8988T (cell line): ENCODE measurements at places on chromosomes 12 and 14.

DNA sequence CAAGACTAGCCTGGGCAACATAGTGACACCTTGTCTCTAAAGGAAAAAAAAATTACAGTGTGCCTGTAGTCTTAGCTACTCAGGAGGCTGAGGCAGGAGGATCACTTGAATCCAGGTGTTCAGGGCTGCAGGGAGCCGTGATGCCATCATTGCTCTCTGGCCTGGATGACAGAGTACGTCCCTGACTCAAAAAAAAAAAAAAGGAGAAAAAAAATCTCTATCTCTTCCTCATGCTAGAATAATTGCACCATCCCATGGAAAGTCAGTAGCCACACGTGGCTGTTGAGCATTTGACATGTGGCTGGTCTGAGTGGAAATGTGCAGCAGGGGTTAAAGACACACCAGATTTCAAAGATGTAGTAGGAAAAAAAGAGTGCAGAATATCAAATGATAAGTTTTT, 3.8 kb downstream of the RILPL1 start:
- no peak for DNase-seq

DNA sequence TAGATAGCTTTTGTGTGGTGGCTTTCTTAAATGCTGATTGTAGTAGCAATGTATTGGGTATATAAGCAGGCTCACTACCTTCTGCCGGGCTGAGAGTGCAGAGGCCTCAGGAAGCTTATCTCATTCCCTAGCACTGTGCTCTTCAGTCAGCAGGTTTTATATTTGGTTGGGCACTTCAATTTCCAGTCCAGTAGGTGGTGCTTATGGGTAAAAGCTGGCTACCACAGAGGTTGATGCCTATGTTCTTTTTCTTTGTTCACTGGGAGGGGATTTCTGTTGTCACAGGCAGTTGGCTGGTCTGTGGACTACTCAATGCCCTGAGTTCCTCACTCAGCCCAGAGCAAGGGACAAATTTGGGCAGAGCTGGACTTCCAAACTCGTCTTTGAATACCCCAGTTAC, 43.0 kb upstream of the GLIPR1 start:
- no peak for DNase-seq

GRCh38 chr12:106714926-106715325, 59.6 kb upstream of the RIC8B start:
- no peak for DNase-seq

DNA sequence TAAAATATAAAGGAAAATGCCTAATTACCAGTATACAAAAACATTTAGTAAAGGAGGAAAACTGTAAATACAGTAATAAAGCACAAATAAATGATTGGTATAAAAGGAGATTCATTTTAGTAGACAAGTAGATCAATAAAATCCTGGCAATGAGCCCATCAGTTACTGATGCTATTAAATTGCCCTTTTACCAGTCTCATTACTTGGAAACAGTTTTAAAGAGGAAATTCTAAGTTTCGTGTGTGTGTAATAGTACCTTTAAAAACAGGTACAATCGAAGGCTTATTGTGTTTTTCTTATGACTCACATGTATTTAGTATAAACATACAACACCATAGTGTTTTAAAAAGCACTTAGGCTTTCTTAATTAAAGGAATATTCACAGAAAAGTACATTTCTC, 46.4 kb upstream of the SYT10 start:
- DNase-seq: no peak

GRCh38 chr12:2963154-2963759, 4.1 kb downstream of the TEAD4 start:
- DNase-seq: no peak

DNA sequence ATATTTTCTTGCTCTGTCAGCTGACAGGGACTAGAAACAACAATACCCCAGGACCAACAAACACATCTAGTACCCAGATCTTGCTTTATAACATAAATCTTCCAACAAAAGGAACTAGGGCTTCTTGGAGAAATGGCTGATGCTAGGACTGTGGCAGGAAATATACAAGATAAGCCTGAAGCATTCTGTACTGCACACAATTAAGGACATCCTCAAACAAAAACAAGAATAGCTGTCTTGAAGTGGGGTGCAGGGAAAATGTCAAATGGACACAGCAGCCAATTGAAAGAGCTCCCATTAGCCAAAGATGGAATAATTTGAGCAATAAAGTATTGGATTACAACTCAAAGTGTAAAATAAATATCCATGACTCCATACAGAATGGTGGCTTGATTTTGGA, 50.0 kb downstream of the LGMN start:
- DNase-seq: no peak

GRCh38 chr12:132407451-132407961, 78.1 kb upstream of the GALNT9 start:
- no peak for DNase-seq

GRCh38 chr14:104722938-104723650, 935 bp upstream of the ADSS1 start:
- DNase-seq: no peak

GRCh38 chr12:111585690-111586089, 13.4 kb downstream of the ATXN2 start:
- DNase-seq: no peak

DNA sequence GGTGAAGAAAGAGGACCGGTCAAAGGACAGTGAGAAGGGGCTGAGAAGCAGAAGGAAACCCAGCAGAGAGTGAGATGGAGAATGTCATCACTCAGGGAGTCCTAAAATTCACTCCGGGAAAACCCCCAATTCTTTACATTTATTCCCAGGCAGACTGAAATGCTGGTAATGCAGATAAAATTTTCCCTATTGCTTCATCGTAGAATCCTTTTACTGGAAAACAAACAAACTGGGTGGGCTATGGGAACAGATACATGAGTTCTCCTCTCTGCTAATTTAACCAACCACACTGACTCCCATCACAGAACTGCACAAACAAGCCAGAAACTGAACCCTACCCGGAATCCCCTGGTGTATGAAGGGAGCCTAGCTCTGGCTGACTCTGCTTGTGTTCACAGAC, 20.9 kb downstream of the HEBP1 start:
- DNase-seq: no peak

DNA sequence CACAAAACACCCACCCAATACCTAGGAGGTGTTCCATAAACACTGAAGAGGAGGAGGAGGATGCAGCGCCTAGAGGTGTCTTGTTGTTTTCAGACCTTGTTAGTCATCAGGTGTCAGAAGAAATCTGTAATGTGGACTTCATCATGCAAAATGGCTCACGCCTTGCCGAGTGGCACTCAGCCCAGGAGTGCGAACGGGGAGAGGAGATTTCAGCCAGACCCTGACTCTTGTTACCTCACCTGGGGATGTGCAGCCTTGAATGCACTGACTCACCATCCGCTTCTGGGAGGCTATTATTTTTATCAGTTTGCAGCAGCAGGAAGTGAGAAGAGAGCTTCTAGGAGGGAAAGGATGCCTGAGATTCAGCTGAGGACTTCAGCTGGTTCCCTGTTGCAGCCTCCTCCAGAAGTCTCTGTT, 48.2 kb upstream of the PLXNC1 start:
- no peak for DNase-seq

DNA sequence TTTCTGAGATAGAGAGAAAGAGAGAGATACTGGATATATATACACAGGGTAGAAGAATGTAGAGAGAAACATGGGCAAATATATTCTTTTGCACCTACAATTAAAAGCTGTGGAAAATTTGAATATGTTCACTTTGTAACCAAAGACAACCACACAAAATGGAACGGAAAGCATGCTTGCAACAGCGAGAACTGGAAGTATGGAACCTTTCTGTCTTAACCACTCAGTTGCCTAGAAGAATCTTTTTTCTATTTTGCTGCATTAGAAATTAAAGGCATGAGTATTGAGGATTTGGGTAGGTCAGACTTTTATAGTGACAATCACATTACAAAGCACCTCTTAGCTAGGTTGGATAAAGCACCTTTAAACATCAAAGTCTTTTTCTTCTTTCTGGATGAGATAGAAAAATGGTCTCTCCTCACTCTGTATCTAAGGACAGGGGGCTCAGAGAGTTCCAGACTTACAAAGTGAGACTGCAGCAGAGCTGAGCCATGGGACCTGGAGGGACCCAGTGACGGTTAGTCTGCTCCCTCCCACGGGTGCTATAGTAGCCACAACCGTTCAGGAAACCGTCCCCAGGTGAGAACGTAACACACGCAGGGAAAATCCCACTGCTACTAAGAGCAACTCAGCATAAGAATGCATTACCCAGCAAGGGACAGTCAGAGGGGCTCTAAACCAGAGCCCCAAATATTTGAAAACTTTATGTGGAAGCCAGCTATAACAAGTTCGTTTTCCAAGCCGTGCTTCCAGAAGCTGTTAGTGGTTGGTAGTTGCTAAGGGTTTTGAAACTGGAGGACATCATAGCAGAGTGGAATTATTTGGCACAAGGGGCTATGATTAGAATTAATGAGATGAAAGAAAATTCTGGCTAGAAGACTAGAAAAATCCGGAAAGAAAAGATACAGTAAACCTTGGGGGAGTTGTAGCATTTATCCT, 97.1 kb downstream of the DAD1 start:
- DNase-seq: no peak

GRCh38 chr14:73239393-73240241, 2.3 kb downstream of the PAPLN start:
- DNase-seq: peak; percentile 18

GRCh38 chr14:85934123-85934885, 404.4 kb downstream of the FLRT2 start:
- DNase-seq: no peak

GRCh38 chr12:111276146-111276545, 92.7 kb downstream of the PHETA1 start:
- no peak for DNase-seq

- DNase-seq: no peak
These were observed 886 bp upstream of the METTL17 start for GRCh38 chr14:20988717-20989470.

DNA sequence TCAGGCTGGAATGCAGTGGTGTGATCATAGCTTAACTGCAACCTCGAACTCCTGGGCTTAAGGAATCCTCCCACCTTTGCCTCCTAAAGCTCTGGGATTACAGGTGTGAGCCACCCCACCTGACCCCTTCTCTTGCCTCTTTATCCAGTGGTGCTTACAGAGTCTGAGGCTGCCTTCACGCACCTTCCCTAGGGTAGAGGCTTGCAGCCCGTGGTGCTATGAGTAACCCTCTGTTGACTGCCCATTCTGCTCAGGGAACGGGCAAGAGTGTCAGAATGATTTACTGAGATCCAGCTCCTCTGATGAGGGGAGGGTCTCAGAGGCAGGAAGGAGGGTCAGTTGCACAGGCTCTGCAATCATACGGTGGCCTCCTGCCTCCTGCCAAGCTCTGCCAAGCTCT, 125.1 kb upstream of the TBX3 start:
- DNase-seq: no peak

DNA sequence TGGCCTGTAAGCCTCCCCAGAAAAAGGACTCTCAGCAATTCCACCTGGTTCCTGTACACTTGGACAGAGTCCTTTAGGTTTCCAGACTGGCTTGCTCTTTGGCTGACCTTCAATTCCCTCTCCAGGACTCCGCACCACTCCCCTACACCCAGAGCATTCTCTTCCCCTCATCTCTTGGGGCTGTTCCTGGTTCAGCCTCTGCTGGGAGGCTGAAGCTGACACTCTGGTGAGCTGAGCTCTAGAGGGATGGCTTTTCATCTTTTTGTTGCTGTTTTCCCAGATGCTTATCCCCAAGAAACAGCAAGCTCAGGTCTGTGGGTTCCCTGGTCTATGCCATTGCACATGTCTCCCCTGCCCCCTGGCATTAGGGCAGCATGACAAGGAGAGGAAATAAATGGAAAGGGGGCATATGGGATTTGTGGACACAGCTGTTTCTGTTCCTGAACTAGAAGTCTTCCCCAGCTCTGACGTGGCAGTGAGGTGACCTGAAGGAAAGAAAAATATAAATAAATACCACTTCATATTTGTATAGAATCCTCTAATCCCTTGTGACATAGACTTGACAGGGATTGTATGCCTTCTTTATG, 1.3 kb downstream of the RNASE7 start:
- no peak for DNase-seq

GRCh38 chr14:75628816-75629215, 31.9 kb downstream of the ERG28 start:
- no peak for DNase-seq

DNA sequence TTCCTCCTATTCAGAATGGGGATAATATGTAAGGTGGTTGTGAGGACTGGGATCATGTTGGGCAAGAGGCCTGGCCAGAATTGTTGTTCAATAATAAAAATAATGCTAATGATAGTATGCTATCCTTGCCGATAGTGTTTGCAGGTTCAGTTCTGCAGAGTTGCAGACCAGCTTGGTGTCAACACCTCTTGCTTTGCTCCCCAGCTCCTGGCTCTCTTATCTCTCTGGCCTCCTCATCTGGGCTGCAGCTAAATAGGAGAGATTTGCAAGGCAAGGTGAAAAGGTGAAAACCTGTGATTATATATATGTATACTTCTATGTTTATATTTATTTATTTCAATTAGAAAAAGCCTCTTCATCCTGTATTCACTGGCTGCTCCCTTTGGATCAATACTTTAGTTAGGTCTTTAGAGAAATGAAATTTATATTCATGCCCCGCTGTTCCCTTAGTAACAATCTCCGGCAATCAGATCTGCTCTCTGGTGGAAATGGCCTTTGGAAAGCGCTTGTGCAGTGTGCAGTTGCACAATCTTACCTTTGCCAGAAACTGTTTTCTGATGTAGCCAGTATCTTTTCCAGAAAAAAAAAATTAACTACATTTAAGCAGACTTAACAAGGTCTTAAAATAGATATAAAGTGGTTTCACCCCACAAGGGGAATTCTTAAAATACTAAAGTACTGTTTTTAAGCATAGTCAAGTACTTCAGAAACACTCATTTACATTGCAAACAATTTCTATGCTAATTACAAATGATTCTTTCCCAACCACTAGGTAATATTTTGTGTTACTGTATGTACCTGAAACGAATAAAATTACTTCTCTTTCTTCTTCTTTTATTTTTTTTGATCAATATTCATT, 19.1 kb upstream of the ACVR1B start:
- no peak for DNase-seq

DNA sequence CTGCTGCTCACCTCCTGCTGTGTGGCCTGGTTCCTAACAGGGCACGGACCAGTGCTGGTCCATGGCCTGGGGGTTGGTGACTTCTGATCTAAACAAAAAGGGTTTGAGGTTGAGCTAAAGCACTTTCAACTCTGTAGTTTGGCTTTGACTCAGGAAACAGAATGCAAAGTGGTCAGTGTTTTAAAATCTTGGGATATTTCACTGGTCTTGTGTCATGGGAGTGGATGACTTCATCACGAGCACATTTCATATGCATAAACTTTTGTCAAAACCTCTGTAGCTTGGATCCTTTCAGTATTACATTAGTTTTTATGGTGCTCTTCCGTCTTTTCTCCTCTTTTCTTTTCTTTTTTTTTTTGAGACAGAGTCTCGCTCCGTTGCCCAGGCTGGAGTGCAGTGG, 25.6 kb downstream of the FAM161B start:
- DNase-seq: no peak

GRCh38 chr12:34295366-34296142, 273.3 kb downstream of the ALG10 start:
- no peak for DNase-seq

GRCh38 chr12:70321191-70321590, 44.9 kb upstream of the KCNMB4 start:
- no peak for DNase-seq

GRCh38 chr14:104585966-104586697, 6.6 kb downstream of the C14orf180 start:
- DNase-seq: no peak
